ENCODE measurements at places on chromosomes 11 and 22.

DNA sequence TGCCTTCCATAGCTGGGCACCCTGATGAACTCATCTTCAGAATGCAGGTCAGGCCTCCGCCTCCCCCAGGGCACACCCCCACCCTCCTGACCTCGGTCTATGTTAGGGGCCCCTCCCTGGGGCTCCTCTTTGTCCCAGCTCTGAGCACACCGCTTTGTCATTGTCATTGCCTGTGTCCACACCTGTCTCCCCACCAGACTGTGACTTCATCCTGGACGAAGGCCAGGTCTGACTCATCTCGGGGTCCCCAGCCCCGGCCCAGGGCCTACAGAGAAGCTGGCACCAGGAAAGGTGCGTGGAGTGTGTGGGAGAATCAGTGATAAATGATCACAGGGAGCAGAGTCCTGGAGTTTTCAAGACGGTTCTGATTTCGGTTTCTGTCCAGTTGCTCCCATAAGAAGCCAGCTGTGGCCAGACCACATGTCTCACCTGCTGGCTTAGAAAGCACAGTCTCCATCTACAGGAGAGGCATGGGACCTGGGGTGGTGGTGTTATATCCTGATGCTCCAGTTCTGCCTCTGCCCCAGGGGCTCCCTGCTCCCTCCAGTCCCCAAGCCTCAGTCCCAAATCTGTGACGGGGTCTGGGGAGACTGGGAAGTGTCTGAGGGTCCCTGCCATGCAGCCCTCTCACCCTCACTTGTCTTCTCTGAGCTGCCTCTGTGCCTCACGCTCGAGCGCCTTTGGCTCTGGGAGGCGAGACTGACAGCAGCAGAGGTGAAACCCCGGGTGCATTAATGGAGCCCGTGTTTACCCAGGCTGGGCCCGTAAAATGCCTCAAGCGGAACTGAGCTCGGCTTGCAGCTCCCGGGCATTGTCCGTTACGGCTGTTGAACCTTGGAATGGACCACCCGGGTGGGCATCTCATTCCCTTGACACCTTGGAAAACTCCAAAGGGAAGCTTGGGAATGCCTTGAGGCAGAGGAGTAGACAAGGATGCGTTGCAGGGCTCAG, 85.5 kb upstream of the WNT11 start:
- DNase-seq = no peak

GRCh38 chr11:766106-766935, 11.0 kb downstream of the GATD1 start:
- DNase-seq = no peak

DNA sequence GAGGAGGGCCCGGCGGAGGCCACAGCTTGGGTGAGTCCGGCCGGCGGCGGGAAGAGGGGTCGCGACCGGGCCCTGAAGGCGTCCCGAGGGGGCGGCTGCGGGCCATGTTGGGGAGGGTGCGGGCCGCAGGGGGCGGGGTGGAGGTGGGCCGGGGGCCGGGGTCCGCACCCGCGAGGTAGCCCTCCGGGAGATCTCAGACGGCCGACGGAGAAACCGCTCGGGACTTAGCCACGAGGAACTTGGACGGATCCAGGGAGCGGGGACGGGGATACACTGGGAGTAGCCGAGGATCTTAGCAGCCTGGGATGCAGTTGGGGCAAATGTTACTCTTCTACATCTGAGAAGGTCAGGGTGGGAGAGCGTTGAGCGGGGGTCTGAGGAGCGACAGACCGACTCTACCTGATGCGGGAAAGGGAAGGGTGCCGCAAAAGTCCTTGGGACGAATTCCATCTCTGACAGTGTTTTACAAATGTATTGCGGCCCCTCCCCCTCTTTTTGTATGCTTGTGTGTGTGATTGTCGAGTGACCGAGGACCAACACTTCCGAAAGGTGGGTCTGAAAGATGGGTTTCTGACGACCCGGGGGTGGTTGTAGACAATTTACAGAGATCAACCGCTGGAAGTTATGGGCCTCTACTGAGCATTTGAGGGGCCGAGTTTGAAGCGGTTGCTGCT, 658 bp downstream of the STIP1 start:
- no peak for DNase-seq

GRCh38 chr11:47051217-47051616, 114.7 kb downstream of the CSTPP1 start:
- no peak for DNase-seq

- no peak for DNase-seq
Observed at GRCh38 chr11:23569547-23569946, 709.3 kb upstream of the CCDC179 start.

GRCh38 chr11:20081336-20081735, 78.9 kb downstream of the DBX1 start:
- no peak for DNase-seq

DNA sequence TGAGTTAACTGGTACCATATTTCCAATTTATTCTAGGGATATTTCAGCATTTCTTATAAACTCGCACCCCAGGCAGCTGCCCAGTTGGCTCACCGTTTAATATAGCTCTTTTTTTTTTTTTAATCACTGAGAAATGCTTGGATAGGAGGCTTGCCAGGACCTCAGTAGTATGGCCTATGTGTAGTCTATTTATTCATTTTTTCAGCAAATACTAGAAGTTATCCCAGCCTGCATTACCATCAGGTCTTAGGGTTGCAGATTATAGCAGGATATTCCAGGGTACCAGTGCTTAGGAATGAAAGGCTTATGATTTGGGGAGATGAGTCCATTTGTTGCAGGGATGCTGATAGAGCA, 26.6 kb downstream of the PARVA start:
- no peak for DNase-seq

GRCh38 chr22:22954656-22955055, 67.0 kb downstream of the IGLL5 start:
- no peak for DNase-seq

- no peak for DNase-seq
Observed at GRCh38 chr11:30635401-30635989, 49.3 kb upstream of the MPPED2 start.

DNA sequence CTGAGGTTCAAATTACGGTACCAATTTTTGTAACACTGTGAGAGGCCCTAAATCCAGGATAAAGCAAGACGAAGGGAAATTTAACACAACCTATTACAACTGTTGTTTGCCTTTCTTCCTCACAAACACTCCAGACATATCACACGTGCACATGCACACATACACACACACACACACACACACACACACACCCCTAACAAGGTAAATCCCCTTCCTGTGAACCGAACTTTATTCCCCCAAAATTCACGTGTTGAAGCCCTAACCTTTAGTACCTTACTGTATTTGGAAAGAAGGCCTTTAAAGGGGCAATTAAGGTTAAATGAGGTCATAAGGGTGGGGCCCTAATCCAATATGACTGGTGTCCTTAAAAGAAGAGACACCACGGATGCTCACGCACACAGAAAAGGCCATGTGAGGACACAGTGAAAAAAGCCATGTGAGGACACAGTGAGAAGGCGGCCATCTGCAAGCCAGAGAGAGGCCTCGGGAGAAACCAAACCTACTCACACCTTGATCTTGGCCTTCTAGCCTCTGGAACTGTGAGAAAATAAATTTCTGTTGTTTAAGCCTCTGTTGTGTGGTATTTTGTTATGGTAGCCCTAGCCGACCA, 1.8 kb downstream of the SERGEF start:
- DNase-seq = no peak

GRCh38 chr11:44083906-44084305, 11.6 kb upstream of the EXT2 start:
- DNase-seq = no peak

- no peak for DNase-seq
Observed at GRCh38 chr11:115933564-115933963, 429.3 kb upstream of the CADM1 start.

GRCh38 chr22:44541671-44542319, 43.8 kb upstream of the RTL6 start:
- DNase-seq = peak; percentile 37

DNA sequence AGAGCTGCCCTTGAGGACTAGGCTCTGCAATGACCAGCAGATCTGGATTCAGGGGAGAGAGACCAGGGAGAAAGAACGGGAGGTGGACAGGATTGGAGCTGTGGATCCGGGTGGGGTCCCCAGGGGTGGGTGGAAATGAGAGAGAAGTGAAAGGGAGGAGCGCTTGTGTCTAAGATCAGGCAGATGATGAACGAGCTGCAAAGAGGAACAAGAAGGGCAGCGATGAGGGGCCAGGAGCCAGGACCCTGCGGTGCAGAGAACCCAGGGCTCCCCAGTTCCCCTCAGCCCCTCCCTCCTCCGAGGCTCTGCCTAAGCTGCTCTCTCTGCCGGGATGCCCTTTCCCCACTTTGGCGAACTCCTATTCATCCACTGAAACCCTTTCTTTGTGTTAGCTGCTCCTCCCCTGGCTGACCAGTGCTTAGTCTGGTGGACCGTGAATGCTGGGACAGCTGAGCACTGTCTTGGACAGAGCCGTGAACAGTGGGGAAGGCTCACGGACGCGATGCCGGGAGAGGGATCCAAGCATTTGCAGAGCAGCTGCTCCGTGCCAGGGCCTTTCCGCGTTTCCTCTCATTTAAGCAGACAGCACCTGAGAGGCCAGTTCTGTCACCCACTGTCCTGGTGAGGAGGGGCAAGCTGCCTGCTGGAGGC, 35.9 kb downstream of the SHISAL1 start:
- DNase-seq = peak; percentile 37

- peak; percentile 90 for DNase-seq
Observed at GRCh38 chr11:64996710-64997380, at the start of gene BATF2. BATF2 (minus strand) TSS chr11:64996971; CDS start chr11:64996914, 57 bp downstream.

- peak; percentile 70 for DNase-seq
Observed at GRCh38 chr22:49048591-49048990, 779.1 kb downstream of the BRD1 start.

GRCh38 chr11:128528294-128528693, 59.1 kb downstream of the ETS1 start:
- no peak for DNase-seq

DNA sequence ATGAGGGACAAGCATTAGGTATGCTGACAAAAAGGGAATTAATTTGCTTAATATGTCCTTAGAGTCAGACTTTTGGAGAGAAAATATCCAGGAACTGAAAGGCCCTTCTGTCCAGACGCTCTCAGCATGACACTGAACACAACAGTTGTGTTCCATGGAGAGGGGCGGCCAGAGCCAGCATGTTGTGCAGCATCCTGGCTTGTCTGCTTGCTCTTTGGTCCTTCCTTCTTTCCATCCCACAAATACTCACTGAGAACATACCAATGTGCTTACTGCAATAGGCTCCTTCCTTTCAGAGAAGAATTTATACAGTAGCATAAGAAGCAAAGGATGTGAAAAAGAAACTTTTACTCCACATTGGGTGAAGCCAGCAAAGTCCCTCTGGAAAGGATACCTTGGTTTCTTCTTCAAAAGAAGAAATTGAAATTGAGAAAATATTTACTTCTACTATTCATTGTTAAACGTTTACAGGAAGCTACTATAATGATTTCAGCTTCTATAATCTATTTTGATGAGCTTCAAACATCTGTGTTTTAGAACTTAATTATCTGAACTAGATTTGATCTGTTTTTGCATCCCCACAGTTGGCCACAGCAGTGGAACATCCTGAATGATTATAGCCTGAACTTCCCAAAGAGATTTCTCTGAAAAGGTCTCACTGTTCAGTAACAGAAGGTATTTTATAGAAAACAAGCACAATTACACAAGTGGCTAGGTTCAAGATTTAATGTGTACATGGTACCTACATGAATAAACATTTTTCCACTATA, 304.1 kb upstream of the PITPNB start:
- no peak for DNase-seq

- DNase-seq = no peak
Observed at GRCh38 chr22:28237112-28237511, 318.1 kb upstream of the PITPNB start.

DNA sequence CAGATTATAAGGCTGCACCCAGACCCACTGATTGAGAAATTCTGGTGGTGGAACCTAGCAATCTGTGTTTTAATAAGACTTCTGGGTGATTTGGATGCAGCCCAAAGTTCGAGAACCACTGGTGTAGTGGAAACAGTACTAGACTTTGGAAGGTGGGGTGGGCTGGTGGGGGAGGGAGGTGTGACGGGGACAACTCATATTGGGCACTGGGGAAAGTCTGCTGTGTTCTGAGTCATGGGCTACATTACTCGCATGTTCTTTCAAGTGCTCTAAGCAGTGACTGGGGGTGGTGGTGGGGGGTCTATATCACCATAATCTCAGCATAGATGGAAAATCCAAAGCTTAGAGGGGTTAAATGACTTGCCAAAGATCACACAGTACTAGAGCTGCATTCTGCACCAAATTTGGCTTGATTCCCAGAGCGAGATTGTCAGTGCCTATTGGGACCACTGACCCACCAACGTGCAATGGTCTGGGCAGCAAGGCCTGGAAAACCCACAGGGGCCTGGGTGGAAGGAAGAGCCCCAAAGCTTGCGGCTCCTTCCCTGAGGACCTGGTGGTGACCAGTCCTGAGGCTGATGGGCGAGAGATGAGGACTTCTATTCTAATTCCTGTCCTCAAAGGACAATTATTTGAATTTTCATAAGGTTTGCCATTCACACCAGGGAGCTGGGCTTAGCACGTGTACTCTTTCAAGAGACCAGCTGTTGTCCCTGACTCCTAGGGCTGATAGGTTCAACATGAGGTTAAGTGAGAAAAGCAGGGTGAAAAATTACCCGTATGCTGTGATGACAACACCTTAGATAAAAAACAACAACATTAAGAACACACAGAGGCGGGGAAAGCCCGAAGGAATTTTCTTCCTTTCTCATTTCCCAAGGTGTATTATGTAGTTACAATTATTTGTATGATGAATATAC, 77.5 kb upstream of the NARS2 start:
- no peak for DNase-seq

DNA sequence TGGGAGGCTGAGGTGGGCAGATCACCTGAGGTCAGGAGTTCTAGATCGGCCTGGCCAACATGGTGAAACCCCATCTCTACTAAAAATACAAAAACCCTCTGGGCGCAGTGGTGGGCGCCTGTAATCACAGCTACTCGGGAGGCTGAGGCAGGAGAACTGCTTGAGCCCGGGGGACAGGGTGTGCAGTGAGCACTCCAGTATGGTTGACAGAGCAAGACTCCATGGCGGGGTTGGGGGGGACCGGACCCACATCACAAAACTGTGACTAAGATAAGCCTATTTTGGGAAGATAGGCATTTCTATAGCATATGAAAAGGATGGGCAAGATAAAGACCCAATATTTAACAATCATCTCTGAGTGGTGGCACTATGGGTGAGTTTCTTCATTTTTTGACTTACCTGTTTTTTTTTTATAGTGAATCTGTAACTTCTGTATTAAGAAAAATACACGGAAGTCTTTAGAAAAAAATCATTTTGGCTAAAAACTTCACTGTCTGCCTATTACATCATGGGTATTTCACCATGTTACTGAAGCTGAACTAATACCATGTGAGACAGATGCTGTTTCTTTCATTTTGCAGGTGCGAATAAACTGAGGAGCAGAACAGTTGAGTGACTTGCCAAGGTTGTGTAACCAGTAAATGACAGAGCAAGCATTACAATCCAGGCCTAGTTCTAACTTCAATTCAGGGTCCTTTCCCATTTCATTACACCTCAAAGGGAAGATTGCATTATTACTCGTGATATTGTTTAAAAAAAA, 2.5 kb downstream of the CELF1 start:
- DNase-seq = no peak

DNA sequence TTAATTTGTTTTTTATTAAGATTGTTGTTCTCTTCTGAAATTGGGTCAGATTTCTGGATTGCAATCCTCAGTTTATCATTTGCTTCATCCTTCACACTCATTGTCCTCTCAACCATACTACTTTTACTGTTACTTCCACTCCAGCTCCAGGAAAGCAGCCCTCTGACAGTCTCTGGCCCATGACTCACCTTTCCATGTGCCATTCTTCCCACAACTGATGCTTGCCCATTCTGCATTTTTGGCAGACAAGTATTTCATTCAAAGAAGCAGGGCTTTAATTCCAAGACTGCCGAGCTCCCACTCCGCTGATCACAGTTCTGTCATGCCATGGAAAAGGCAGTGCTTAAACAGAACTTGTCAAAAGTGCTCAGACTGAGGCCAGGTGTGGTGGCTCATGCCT, 139.2 kb downstream of the WNT11 start:
- DNase-seq = no peak

Data from posterior vena cava (tissue), 2 donors.